GM04504 (cell line): ENCODE measurements at places on chromosomes 12 and 14.

- no peak for DNase-seq
Observed at GRCh38 chr12:21971344-21971743, 30.1 kb upstream of the ABCC9 start.

DNA sequence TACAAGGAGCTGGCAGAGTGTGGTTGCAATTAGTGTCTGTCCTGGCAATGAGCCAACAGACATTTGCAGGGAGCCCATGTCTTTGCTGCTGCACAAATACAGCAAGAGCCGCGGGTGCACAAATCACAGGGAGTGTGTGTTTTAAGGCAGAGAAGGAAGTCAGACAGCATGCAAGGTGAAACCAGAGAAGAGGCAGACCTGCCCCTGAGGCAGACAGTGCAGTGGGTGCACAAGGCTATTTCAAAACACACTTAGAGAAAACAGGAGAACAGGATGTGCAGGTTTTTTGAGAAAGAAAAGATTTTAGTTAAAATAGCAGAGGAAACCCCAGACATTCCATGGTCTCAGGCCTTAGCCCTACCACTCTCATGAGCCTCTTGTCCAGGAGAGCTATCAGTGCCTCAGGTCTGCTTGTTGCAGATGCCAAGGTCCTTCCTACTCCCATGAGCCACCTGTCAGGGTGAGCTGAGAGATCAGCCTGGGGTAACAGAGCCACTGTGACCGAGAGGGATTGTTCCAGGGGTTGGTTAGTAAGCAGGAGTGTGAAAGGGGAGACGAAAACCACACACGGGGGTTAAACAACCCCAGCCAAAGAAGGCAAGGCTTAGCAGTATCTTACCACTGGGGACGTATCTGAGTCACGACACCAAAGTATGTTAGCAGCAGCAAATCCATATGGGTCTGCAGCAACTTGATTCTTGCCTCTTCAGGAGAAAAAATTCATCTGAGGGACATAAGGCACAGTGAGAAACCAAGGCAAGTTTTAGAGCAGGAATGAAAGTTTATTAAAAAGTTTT, 78.1 kb downstream of the C14orf132 start:
- DNase-seq: no peak

DNA sequence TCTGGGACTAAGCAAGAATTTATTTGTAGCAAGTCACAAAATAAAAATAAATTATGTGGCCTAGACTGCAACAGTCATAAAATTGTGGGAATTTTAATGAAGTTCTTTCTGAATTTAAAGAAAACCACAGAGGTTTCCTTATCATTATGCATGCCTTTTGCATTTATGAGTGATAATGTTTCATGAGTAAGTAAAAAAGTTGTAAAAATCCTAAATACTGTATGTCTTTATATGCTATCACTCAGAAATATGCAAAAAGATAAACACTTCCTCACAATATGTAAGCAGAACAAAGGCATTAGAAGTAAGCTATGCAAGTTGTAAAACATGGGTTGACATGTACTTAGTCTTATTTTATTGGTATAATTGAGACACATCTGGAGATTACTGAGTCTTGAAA, 239.4 kb upstream of the PDE3A start:
- peak; percentile 9 for DNase-seq

- peak; percentile 58 for DNase-seq
Observed at GRCh38 chr12:115763376-115763775, 514.1 kb downstream of the MED13L start.

GRCh38 chr12:53939141-53940108, 794 bp downstream of the HOXC13 start:
- DNase-seq: peak; percentile 37

DNA sequence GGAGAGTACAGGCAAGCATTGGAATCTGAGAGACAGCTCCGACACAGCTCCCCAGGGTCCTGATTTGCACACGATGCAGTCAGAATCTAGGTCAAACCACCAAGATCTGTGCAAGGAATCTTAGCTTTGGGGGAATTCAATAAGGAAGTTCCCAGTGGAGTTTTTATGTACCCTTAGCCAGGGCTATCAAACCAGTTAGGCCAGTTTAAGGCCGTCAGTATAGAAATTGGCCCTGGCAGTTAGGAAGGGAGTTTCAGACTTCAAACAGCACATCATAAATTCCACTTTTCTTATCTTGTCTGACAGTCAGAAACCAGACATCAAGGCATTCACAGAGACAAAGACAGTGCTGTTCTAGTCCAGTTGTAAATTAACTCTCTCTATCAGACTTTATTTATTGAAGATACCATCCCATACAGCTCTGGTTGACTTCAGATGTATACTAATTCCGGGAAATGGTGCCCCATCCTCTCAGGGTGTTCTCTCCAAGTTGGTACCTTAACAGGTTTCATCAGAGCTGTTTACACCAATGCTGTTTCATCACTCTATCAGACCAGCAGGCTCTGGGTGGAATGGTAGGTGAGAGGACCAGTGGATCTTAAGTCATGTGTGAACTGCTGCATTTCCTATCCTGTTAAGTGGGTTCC, 157.5 kb upstream of the ATF7IP start:
- DNase-seq: no peak

GRCh38 chr12:83046019-83046418, 359.3 kb downstream of the TMTC2 start:
- DNase-seq: no peak

DNA sequence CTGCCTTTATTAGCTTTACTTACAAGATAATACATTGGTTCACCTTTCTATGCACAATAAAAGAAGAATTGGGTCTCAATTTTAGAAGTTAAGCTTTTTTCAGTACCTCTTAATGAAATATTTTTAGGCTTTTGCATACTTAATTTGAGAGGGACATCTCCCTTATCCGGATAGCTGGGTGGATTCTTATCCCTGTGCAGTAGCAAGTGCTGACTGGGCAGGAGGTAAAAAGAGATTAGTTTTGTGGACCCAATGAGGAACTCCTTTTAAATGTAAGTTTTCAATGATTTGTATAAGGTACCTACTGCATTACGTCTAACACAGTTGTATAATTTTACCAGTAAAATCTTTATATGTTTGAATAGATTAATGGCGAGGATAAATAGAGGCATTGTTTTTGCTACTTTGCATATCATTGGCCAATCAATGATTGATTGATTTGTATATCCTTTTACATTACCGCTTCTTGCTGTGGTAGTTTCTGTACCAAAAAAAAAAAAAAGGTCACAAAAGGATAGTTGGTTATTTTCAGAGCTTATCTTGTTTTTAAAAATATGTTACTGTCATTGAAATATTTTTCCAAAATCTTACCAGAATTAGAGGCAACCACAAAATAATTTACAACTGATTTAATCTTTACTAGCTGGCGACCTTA, 2.2 kb downstream of the CPSF6 start:
- DNase-seq: no peak

DNA sequence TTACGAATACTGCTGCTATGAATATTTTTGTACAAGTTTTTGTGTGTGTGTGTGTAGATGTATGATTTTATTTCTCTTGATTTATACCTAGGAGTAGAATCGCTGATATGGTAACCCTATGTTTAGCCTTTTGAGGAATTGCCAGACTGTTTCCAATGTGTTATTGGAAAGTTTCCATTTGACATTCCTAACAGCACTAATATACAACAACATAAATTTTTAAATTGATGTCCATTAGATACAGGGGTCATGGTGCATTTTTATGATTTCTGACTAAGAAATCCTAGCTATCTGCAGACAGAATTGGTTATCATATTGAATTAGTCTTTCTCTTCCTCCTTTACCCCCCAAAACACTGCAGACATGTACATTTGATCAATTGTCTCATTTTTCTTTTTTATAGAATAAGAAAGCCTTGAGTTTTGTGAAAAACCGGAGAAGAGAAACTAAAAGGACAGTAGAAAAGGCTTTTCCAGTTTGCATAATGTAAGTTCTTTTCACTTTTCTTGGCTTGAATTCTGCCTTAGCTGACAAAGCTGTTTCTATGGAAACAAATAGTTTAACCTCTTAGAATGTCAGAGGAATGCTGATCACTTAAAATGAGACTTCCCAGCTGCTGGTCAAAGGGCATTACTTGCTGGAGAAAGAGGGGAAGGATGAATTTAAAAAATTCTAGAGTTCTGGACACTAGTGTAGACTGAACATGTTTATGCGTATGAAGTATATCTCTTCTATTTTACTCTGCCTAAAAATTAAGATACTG, 28.2 kb downstream of the PALS1 start:
- DNase-seq: peak; percentile 48

GRCh38 chr14:41597647-41598046, 9.0 kb upstream of the LRFN5 start:
- DNase-seq: no peak

GRCh38 chr12:121796855-121797751, 3.6 kb upstream of the RHOF start:
- peak; percentile 86 for DNase-seq

- no peak for DNase-seq
Observed at GRCh38 chr14:80606347-80606772, 335.2 kb downstream of the CEP128 start.

DNA sequence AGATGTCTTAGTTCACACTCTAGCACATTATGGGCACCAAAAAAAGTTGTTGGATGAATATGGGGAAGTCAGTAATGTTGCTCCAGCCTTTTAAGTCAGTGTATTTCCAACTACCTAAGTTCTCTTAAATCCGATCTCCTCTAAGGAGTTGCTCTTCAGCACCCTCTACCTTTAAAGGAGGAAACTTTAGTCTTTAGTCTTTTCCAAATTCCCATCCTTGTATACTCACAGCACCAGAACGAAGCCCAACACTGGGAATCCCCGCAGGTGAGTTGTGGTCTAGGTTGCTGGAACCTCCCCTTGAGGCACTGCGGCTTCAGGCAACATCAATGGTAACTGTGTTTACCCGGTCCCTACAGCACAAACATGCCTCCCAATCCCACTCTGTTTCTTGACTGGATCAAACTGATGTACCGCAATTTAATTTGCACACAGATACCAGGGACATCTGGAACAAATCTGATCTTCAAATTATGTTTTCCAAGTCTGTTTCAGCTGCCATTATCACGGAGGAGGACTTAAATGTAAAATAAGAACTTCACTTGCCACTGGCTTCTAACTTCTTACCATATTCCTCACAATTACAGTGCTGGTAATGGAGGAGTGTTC, 179.0 kb downstream of the FOXN3 start:
- no peak for DNase-seq

- no peak for DNase-seq
Observed at GRCh38 chr12:61220337-61220736, 1039.9 kb upstream of the USP15 start.

DNA sequence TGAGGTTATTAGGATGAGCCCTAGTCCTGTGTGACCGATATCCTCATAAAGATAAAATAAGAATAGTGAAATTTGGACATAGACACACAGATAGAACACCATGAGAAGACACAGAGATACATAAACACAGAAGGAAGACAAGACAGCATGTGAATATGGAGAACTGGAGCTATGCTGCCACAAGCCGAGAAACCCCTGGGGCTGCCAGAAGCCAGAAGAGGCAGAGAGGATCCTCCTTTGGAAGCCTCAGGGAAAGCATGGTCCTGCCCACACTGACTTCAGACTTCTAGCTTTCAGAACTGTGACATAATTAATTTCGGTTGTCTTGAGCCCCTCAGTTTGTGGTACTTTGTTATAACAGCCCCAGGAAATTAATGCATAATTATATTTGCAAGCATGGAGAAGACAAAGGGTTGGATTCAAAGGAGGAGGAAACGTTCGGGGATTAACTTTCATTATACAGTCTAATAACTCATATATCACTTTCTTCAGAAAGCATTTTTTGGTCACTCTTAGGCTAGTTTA, 1501.8 kb upstream of the FLRT2 start:
- no peak for DNase-seq

- peak; percentile 37 for DNase-seq
Observed at GRCh38 chr14:58637040-58637390, 747 bp upstream of the DACT1 start.

DNA sequence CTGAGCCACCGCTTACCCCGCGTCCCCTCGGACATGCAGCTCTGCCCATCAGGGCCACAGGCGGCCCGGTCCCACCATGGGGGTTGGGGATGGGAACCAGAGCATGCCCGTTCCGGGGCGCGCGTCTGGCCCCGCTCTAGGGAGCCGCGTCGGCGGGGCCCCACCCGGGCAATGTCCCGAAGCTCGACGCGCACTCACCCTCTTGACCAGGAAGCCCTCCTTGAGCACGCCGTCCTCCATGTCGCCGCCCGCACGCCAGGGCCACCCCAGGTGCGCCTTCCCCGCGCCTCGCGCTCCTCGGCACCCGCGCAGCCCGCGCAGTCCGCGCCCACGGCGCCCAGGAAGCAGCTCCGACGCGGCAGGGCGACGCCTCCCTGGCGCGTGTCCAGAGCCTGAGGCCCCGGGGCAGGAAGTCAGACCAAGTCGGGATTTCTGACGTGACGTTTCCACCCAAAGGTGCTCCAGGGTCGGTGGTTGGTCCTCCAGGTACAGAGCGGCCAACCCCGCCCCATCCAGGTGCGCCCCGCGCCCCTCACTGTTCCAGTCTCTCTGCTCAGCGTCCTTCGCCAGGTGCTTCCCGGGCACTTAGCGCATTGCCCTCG, at the start of gene PLEK2:
PLEK2 (minus strand) TSS at position 346 of the 602 bp plus-strand sequence; CDS start at position 240, 106 bp downstream.
- DNase-seq: peak; percentile 20

DNA sequence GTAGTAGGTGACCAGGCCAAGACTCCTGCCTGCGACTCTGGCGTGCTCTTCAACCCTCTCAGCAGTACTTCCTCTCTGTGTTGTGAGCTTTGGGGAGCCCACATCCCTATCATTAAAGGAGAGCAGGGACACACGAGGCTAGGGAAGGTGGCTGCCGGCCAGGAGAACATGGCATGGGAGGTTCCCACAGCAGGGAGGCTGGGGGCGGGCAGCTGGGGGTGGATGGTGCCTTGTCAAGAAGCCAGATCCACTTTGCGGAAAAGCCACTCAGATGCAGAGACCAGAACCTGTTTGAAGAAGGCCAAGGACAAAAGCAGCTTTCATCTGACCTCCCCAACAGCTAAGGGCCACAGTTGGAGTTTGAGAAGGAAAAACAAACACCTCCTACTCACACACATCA, 198.6 kb downstream of the BCL11B start:
- DNase-seq: no peak

- DNase-seq: no peak
Observed at GRCh38 chr14:102293781-102294180, 11.2 kb downstream of the MOK start.

GRCh38 chr12:26095186-26095585, 29.7 kb downstream of the BHLHE41 start:
- no peak for DNase-seq

- no peak for DNase-seq
Observed at GRCh38 chr12:27523305-27523641, 733 bp upstream of the PPFIBP1 start.

DNA sequence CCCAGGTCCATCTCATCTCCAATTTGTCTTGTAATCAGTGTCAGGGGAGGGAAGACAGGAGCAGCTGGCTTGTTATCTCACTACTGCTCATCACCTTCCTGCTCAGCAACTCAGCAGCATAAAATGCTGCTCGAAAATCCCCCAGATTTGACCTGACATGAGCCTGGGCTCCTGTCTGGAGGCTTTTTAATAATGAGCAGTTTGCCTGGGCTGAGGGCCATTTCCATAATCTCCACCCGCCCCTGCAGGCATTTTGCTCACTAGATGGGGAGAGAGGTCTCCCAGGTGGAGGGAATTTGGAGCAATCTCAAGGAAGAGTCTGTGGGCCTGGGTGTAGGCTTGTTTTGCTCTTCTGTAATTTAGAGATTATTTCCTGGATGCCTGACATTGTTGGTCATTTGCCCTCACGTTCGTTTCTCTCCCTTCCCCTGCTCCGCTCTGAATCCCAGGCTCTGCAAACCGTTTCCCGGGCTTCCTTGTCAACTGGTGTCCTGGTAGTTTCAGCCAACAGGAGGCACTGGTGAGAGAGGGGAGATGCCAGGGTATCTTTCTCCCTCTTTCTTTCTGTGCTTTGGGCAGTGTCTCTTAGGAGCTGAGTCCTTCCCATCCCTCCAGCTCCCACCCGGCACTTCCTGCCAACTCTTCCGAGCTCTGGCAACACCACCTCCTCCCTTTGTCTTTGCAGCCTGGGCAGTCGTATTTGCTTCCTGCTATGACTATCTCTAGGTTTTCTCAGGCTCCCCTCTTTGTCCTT, 299.2 kb downstream of the GLT1D1 start:
- DNase-seq: no peak
